Foreskin keratinocyte (primary cell): ENCODE measurements at places on chromosomes 3 and 15. TPM values are rescaled to one million over a fixed set of nuclear protein-coding genes. Genes with fewer than 3 reads are reported as not detected.

- DNase-seq = no peak
These were observed 173.2 kb downstream of the THSD4 start for GRCh38 chr15:71288348-71288955.

GATM gene
- total RNA-seq = 0.20 and 0.32 TPM in 2 replicates

CFAP100 gene
- total RNA-seq = not detected in 2 replicates

ADAMTS7 gene
- total RNA-seq = 0.49 and 1.0 TPM in 2 replicates

GRCh38 chr3:167813169-167814123 lies 77.9 kb downstream of the SERPINI1 start:
- DNase-seq = no peak
